NCI-H510A treated with DMSO at 0.1 percent for 48 hours (cell line): ENCODE measurements at places on chromosomes 11 and 22.

DNA sequence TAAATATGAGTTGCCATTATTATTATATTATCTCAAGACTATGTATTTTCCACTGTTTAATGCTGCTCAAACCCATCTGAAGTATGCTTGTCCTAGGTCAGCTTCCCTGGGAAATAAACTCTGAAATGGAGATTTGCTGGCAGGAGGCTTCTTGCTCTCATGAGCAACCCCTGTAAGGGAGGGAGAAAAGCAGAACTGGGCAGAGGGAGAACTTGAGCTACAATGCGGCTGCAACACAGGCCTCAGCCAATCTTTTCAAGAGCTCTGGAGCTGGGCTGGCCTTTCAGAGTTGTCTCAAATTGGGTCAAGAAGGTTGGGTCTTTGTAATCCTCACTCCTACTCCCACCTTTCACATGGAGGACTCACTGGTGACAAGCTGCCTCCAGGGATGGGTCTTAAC is 412.6 kb downstream of the TENM4 start:
- DNase-seq: no peak

GRCh38 chr11:17406818-17407149 is 18.3 kb upstream of the KCNJ11 start:
- DNase-seq: no peak

DNA sequence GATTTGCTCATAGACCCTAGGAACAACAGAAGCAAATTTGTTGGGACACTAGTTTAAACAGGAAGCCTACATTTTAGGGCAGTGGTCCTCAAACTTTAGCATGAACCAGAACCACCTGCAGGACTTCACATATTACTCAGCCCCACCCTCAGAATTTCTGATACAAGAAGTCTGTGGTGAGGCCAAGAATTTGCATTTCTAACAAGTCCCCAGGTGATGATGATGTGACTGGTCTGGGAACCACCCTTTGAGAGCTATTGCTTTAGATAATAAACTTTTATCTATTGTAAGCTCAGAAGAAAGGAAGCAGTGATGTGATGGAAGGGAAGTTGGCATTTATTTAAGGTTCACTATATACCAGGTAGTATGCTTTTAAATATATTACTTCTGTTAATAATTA is 194.0 kb downstream of the FAM181B start:
- DNase-seq: no peak

- DNase-seq: no peak
These were observed 39.8 kb downstream of the KREMEN1 start for GRCh38 chr22:29112681-29113080.

- no peak for DNase-seq
These were observed 13.0 kb downstream of the ELFN2 start for GRCh38 chr22:37414288-37414687.

- no peak for DNase-seq
These were observed 20.7 kb downstream of the PLEKHA7 start for GRCh38 chr11:16993495-16993894.

DNA sequence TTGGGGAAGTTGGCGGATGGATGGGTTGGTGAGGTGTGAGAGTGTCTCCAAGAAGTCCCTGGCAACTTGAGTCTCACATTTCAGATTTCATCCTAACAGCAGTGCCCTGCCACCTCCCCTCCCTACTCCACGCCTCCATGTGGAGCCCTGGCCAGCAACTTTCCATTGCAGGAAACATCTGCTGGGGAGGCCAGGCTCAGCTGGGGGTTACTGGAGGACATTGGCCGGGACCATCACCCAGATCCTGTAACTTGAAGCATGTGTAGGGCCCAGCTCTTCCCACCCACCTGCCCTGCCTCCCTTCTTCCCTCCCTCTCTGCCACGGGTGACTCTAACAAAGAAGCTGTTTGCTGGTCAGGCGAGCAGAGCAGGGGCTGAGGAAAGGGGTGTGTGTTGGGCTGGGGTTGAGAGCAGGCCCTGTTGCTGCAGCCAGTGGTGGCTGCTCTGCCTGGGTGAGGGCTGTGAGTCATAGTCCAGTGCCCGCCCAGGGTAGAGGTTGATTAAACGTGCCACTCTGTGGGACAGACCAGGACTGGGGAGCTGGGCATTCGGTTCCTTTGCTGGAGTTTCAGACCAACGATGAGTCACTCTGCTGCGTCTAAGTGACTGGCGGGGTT is 64.0 kb downstream of the SCN3B start:
- no peak for DNase-seq

DNA sequence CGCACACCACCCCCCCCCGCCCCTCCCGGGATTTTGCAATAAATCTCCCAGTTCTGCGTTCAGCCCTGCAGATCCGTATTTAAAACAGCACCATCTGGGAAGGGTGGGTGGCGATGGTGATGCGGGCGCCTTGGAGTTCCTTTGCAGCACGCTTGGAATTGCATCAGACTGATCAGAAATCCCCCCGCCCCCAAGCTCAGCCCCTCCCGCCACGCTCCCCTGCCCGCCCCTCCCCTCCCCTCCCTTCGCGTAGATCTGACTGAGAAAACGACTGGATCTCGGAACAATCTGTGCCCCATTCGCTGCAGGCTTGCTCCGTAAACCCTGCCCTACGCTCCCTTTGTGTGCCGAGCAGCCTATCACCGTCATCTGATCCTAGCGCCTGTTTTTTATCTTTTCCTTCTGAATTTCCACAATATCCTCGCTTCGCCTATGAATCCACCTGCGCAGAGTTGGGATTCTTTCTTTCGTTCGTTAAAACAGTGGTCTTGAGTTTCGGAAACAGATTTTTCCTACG is 18.1 kb upstream of the BDNF start:
- peak; percentile 30 for DNase-seq

DNA sequence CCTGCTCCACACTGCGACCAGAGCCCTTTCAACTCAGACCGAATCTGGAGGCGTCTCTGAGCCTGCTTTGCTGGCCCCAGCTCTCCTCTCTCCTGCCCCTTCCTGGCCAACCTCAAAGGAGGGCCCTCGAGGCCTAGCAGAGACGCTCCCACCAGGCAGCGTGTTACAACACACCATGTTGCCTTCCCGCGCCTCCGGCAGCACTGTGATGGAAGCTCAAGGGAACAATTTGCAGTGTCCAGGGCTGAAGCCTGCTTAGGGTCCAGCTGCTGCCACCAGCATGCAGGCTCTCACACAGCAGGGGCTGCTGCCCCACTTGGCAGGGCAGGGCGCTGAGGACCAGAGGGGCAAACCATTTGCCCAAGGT is 18.4 kb downstream of the LINC01488 start:
- DNase-seq: no peak

GRCh38 chr11:15742626-15743519 is 613.5 kb downstream of the SOX6 start:
- DNase-seq: peak; percentile 27

DNA sequence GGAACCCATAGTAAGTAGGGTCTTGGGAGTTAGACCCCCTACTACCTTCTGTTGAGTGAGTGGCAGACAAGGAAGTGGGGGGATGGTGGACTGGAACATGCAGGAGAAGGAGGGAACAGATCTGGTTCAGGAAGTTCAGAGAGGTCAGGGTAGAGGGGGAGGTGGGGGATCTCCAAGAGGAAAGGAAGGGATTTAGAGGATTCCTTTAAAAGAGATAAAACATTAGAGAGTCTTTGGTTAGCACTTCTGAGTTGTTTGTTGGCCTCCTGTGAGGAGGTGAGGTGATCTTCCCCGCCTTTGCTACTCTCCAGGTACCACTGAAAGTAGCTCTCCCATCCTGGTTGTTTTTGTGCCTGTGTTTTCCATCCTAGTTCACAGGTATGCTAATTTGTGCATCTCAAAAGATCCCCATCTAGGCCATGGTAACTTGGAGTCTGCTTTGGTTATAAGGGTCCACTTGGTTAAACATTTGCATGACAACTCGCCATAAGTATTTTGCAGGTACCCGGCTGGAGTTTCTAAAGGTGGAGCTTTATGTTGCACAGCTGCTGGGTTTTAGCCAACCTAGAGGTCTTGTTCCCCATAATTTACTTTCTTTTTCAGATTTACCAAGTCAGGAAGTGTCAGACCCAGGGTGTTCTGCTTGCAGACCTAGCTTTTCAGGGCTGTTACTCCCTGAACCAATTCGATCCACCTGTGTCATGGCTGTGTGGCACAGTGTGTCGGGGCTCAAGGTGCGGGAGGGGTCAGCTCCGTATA is 79.3 kb upstream of the SORL1 start:
- no peak for DNase-seq

DNA sequence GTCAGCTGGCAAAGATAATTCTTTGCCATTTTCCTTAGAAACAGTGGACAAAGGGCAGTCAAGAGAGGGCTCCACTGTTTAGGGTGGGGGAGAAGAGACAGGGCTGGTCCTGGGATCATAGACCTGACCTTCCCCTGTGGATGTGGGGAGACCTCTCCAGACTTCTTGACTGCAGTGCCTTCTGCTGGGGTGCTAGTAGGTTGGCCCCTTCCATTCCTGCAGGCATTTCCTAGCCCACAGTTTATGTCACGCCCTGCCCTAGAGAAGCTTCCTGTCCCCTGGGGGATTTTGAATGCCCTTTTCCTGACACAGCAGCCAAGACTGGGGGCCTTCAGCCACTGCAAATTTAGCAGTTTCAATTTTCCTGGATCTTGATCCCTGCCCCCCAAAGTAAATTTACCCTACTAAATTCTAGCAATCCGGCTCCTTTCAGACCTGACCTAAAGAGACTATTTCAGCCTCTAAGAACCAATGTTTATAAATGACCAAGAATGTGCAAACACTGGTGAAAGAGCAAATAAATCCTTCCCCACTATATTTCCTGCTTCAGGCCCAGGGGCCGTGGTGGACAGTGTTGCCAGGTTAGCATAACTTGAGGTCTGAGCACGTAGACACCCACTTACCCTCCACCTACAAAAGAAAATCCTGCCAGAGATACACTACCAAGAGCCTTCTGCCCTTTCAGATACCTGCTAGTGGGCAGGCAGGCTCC is 58.4 kb downstream of the PPFIBP2 start:
- no peak for DNase-seq

GRCh38 chr11:134332189-134332631 is 422 bp downstream of the GLB1L2 start:
- no peak for DNase-seq

DNA sequence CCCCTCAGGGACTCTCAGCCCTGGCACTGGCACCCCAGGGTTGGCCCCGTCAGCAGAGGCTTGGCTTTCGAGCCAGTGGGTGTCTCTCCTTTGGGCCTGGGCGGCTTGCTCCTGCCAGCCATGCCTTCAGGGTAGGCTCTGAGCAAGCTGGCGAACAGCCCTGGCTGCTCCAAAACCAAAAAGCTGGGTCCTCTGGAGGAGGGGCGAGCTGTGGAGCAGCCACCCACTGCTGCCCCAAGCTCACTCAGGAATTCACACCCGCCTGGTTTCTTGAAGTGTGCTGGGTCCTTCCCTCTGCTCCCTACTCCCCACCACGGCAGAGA is 6.2 kb downstream of the YDJC start:
- DNase-seq: no peak

- DNase-seq: no peak
These were observed 1.2 kb downstream of the CAPRIN1 start for GRCh38 chr11:34052608-34053160.

DNA sequence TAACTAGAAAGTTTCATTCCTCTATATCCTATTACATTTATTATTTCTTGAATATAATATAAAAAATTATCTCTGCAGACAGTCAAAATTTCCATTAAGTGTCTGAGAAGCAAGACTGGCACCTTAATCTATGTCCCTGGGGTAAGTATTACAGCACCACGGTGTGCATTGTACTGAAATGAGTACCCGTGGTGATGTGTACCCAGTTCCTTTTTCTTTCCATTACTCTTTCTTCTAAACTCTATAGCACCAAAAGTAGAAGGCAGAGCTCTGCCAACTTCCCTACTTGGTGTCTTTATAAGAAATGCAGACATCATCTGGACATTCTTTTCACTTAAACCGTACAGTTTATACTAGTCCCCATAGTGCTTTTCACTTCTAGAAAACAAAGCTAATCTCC is 161.7 kb downstream of the GUCY1A2 start:
- DNase-seq: no peak

DNA sequence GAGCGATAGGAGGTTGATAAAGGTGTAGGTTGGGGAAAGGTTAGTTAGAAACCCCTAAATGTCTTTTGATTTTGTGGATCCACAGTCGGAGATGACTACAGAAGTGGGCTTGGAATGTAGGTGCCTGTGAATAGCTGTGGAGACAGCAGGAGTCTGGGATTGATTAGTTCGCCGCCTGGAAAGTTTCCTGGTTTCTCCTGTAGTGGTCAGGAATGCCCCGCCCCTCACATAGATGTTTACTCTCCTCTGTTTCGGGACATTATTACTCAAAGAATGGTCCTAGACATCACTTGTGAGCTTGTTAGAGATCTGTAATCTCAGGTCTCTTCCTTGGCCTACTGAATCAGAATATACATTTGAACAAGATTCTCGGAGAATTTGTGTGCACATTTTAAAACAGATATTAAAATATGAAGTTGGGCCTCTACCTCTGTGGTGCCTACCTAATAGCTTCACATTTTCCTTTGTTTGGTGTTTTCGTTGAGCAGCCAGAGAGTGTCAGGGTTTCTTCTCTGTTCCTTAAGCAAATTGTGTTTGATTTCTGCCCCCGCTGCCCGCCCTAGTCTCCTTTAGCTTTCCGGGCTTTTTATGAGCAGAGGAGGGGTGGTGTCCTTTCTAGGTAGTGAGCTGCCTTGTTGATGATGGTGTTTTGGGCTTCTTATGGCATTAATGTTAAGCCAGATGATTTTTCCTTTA is 89.4 kb downstream of the PPP6R3 start:
- no peak for DNase-seq

- DNase-seq: no peak
These were observed 81.7 kb downstream of the MTNR1B start for GRCh38 chr11:93051186-93051585.

DNA sequence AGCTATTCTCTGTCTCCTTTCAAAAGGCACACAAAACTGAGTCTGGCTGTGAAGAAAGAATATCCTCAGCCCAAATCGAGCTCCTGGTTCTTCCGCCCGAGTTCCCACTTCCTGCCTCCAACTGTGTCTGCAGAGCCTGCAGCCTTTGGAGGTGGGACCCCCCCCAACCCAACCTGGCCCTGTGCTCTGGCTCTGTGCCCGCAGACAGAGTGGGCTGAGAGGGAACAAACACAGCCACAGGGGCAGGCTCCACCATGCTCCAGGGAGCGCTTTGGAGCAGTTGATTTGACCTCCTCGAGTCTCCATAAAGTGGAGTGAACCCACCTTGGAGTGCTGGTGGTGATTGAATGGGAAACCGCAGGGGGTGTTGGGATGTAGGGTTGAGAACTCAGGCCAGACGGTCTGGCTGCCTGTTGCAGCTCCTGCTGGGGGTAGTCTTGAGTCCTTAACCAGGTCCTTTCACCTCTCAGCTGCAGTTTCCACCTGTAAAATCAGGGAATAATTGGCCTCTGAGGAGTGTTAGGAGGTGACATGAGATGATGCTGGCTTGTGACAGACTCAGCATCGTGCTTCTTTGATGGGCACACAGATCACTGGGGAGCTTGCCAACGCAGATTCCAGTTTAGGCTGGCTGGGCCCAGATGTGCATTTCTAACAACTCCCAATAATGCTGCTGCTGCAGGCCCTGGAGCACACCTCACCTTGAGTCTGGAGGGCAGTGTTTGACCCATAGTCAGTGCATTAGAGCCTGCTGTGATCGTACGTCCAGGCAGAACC is 11.4 kb downstream of the DAGLA start:
- DNase-seq: no peak

DNA sequence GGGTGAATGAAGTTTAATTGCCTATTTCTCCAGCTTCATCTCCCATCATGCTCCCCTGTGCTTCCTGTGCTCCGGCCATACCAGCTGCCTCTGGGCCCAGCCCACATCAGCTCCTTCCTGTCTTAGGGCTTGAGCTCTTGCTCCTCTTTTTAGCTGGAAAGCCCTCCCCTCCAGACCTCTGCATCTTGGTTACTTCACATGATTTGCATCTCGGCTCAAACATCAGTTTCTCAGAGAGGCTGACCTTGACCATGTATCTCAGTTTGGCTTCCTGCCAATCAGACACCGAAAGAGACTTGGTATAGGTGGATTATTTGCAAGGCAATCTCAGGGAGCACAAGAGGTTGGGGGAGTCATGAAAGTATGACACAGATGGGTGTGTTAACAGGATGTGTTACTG is 73.2 kb upstream of the TIMP3 start:
- DNase-seq: no peak
